MCF 10A (cell line): ENCODE measurements at places on chromosomes 4 and X.

DNA sequence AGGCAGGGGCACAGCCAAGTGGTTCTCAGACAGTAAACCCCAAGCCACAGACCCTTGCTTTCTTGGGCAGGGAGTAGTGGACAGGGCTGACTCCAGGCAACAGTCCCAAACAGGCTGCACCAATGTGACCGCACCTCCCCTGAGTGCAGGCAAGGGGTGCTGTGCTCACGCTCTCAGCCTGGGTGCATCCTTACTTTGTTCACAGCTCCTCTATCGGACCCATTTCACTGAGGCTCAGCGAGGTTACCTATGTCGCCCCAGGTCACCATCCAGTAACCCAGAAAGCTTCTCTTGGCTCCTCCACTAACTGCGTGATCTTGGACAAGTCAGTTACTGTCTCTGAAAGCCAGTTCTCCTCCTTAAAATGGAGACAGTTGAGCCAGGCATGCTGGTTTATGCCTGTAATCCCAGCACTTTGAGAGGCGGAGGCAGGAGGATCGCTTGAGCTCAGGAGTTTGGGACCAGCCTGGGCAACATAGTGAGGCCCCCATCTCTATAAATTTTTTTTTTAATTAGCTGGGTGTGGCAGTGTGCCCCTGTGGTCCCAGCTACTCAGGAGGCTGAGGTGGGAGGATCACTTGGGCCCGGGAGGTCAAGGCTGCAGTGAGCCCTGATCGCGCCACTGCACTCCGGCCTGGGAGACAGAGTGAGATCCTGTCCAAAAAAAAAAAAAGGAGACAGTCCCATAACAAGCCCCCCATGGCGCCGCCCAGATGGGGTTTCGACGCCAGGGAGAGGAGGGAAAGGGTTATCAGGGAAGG, 823 bp upstream of the MAN2B2 start:
- DNase-seq = no peak

DNA sequence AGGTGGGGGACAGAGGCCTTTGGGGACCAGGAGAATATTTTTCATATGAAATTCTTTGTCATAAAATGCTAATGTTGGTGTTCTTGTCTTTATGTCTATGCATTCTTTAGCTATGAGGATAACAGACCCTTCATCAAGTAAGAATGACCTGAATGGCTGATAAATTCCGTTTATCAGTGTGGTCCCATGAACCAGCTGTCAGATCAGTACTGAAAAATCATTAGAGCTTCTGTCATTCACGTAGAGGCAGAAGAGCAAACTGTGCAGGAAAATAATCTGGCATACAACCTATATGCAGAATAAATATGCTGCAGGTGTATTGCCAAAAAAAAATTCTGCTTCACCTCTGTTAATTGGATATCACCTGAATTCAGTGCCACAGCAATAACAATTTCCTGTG, 828.6 kb downstream of the ADGRL3 start:
- no peak for DNase-seq

GRCh38 chrX:152136312-152136711, 2.1 kb downstream of the MAGEA10 start:
- no peak for DNase-seq

GRCh38 chrX:2664502-2664901, 26.6 kb upstream of the CD99 start:
- DNase-seq = no peak

GRCh38 chr4:14532436-14532835, 469.8 kb upstream of the CPEB2 start:
- no peak for DNase-seq

GRCh38 chr4:112979881-112980421, 69.5 kb upstream of the ANK2 start:
- no peak for DNase-seq

DNA sequence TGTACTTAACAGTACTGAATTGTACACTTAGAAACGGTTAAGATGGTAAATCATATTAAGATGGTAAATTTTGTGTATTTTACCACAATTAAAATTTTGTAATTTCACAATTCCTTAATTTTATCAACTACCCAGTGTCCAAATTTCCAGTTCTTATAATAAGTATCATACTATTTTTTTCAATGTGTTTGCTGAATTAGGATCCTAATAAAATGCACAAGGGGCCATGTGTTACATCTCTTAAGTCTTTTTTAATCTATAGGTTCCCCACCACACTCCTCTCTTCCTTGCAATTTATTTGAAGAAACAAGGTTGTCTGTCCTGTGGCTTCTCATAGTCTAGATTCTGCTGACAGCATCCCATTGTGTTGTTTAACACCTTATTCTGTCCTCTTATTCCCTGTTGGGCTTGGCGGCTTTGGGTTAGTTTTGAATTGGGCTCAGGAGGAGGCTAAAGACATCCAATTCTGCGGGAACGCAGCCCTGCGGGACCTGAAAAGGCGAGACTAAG, 533 bp upstream of the SYAP1 start:
- no peak for DNase-seq

DNA sequence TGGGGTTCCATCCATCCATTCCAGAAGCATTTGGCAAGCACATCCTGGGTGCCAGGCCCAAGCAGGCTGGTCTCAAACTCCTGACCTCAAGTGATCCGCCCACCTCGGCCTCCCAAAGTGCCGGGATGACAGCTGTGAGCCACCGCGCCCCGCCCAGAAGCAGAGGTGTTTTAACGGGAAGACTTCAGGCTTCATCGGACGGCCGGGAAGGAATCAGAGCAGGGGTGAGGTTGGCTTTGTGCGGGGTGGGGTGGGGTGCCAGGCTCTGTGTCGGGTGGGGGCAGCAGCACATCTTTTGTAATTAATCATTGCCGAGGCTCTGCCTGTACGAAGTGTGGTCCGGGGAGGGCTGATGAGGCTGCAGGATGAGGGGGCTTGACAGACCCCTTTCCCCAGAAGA, 5.1 kb upstream of the SLC25A6 start:
- DNase-seq = no peak

- DNase-seq = no peak
Measured at GRCh38 chrX:1398431-1399340, 6.8 kb upstream of the SLC25A6 start.

DNA sequence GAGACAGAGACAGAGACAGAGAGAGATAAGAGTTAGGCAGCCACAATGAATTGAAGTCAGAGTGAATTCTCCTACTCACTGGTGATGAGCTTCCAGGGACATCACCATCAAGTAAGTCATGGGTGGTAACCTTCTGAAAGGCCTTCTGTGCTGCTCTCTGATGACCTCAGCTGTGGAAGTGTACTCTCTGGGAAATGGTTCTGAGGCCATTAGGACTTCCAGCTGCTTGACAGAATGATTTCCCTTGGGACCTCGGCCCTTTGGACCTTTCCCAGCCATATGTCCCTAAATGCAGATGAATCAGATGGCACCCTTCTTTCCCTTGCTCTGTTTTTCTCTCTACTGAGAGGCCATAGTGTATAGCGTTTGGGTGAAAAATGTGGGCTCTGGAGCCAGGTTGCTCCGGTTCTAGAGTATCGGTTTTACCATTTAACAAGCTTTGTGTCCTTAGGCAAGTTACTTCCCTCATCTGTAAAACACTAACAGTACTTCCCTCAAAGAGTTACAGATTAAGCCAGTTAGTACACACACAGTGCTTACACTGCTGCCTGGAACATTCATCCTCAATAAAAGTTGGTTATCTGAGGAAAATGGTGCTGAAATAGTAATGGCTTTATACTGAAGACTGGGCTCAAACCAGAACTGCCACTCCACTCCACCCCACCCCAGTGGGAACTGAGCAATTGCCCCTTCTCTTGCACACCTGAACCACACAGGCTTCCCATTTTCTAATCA, 7.6 kb downstream of the SEPTIN11 start:
- DNase-seq = no peak

DNA sequence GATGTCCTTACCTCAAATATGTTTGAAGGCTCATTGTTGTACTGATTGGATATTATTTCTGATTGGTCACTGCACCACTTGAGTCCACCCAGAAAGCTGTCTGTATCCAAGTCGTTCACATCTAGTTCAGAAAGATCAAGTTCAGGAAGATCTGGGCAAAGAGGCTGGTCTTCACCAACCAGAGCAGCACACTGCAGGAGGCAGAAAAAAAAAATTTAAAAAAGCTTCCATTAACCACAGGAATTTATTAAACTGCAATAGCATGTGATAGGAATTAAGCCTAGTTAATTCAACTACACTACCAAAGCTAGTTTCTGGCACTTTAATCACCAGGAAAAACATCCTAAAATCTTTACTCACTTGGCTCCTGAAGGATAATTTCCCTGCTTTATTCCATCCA, 5.1 kb downstream of the PPARGC1A start:
- no peak for DNase-seq

GRCh38 chr4:88706574-88706973, 8.9 kb upstream of the NAP1L5 start:
- DNase-seq = peak; percentile 17

DNA sequence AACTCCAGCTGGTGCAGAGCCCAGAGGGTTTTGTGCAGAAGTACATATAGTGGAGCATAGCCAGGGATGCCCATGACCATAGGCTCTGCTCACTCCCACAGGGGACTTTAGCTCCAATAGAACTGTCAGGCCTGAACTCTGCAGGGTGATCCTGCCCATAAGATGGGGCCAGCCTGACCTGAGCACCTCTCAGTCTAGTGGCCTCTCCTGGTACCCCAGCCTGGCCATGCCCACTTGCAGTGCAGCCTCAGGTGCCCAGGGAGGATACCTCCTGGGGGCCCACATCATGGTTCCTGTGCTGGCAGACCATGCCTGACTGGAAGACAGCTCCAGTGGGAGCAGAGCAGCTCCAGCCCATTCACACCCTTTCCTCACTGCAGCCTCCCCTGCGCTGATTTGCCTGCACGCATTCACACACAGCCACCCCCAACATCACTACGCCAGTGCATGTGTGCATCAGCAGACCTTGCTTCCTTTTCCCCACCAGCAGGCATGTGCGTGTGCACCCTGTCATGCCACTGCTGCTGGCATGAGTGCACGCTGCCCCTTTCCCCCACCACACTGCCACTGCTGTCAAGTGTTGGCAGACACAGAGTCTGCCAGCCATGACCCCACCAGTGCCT, 53.0 kb upstream of the MMAA start:
- no peak for DNase-seq

DNA sequence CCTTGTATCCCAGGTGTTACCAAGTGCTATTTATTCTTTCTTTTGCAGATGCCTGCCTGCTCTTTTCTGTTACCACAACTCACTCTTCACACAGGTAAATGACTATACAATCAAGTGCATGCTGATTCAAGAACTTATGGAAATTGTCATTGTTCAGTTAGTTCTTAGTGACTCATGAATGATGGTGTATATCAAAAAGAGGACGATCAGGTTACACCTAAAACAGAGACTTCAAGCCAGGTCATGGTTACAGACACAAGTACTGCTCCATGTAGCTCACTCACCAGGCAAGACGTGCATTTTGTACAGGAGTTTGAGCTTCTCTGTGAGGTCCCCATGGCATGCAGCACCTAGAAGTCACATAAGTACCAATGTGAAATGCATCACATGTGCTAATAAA, 59.3 kb upstream of the UCP1 start:
- no peak for DNase-seq

DNA sequence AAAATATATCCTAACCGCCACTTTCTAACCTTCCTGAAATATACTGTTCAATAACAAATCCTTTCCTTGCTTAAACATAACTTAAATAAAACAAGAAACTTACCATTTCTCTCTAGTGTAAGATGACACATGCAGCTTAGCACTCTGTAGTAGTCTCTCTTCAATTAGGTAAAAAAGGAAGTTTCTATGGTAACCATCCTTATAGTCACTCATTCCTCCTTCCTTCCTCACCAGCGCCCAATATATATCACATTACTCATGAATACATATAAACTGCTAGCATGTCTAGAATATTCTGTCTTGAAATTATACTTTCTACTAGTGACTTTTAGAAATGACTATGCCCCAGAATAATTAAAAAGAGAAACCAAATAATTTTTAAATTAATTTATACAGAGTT, 112.2 kb downstream of the SNCA start:
- DNase-seq = peak; percentile 37

DNA sequence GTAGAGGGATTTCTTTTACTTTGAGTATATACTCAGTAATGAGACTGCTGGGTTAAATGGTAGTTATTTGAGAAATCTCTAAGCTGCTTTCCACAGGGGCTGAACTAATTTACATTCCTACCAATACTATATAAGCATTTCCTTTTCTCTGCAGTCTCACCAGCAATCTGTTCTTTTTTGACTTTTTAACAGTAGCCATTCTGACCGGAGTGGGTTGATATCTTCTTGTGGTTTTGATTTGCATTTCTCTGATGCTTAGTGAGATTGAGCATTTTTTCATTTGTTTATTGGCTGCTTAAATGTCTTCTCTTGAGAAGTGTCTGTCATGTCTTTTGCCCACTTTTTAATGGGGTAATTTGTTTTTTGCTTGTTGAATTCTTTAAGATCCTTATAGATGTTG, 43.3 kb downstream of the SPCS3 start:
- no peak for DNase-seq

DNA sequence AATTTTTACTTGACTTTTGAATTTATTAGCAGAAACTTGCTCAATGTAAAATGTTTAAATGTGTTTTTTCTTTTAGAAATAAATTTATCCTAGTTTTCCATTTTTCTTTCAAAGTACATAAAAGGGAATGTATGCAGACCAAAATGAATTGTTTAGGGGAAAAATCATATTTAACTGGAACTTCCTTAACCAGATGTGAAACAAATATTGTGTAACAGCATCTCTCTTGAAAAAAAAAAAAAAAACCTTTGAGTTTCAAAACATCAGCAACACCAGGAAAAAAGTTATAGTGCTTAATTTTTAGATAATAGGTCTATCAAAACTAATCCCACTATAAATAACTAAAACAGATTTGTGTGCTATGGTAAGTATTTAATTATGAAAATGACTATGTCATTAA, 14.5 kb upstream of the CCNA2 start:
- no peak for DNase-seq

DNA sequence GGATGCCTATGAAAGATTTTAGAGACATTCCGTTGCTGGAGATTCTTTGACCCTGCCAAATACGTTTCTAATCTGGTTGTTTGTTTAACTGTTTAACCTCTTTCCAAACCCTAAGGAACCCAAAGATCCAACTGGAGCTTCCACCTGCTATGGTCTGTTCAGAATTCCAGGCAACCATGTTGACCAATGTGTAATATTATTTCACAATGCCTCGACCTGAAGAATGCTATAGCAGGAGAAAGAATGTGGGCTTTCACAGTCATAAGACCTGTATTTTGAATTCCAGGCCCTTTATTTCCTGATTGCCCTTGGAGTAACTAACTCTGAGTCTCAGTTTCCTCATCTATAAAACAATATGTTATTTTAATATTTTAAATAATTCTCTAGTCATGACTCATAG, 90.8 kb downstream of the COL25A1 start:
- DNase-seq = peak; percentile 42

DNA sequence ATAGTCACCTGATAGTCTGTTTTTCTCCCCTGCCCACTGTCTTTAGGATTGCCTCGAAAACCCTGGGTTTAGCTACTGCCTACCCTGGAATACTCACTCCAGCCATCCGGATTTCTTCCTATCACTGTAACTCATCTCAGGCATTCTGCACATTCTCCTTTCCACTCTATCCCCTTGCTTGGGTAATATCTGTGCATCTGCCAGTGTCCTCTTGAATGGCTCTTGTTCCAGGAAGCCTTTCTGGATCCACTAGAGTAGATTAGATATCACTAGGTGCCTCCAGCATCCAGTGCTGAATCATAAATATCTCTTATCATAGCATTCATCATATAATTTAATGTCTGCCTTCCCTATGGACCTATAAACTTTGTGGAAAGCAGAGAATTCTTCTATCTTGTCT, 17.1 kb upstream of the GALNT7 start:
- DNase-seq = no peak
